ENCODE measurements at places on chromosomes 2 and 18.

- DNase-seq: no peak
These were observed 78.3 kb downstream of the TMEM163 start for GRCh38 chr2:134640494-134640893.

- DNase-seq: no peak
These were observed 31.0 kb upstream of the GALR1 start for GRCh38 chr18:77218642-77219041.

GRCh38 chr18:9714266-9715087 is 6.4 kb downstream of the RAB31 start:
- DNase-seq: no peak

DNA sequence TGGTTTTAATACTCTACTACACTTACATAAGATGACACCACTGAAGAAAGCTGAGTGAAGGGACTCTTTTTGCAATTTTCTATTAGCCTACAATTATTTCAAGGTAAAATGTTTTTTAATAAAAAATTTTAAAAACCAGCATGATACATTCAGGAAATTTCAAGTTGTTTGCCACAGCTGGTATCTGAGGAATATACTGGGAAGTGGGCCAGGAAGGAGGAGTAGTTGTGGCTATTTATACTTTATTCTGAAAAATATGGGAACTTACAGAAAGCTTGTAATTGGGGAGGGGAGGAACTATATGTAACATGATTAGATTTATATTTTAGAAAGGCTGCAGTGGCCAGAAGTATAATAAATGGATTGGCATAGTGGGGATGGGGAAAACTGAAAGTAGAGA is 40.8 kb downstream of the WDR35 start:
- no peak for DNase-seq

DNA sequence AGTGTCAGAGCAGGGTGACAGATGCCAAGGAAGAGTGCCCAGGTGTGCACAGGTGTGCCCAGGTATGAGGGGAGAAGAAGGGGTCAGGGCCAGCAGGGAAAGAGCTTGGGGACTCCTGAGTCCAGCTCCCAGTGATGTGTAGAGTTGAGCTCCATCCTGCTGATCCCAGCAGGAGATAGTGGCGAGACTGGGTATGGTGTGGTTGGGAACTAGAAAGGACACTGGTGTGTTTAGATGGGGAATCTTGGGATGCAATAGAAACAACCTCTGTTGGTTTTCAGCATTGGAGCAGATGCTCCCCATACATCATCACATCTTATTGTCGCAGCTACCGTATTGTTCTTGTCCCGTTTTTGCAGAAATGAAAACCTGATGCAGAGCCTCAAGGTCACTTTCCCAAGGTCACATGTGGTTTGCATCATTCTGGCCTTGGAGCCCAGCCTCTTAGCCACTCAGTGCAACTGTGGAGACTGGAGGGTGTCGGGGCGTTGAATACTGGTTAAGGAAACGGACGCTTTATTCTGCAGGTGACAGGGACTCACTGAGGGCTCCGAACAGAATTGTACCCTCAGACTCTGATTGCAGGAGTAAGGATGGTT is 166.7 kb downstream of the AGAP1 start:
- DNase-seq: no peak

GRCh38 chr2:64852771-64853241 is 136.4 kb upstream of the SLC1A4 start:
- no peak for DNase-seq

DNA sequence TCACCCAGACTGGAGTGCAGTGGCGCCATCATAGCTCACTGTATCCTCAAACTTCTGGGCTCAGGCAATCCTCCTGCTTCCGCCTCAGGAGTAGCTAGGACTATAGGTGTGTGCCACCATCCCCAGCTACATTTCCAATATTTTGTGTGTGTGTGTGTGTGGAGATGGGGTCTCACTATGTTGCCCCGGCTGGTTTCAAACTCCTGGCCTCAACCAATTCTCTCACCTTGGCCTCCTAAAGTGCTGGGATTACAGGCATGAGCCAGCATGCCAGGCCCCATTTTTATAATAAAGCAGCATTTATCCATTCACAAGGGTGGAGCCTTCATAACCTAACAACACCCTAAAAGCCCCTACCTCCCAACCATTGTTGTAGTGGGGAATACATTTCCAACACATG is 52.5 kb upstream of the DTNB start:
- no peak for DNase-seq

GRCh38 chr2:212863185-212863588 is 288.2 kb downstream of the IKZF2 start:
- DNase-seq: no peak

- no peak for DNase-seq
These were observed 8.9 kb upstream of the SCG2 start for GRCh38 chr2:223611061-223611460.

DNA sequence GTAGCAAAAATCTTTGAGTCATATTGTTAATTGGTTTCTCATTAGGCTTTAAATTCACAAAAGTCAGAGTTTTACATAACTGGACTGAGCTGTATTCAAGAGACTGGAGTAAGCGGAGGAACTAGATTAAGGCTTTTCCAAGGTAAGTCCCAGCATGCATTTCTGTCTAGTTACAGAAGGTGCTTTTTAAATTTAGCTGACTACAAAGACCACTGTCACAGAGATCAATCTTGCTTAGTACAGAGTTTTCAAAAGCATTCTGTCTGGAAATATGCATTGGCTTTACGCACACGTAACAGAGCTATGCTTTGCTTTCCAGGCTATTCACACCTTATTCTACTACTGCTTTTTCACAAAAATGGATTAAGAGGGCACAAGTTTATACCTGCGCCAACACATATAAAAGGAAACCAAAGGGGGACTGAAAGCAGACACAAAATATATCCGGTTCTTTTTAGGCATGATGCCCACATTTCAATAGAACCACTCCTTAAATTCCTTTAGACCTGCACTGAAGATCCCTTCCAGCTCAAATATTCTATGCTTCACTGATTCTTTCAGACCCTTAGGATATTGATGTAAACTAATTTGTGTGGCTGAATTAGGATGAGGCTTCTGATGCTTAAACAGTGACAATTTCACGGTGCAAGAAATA is 560.7 kb upstream of the CRIM1 start:
- no peak for DNase-seq

DNA sequence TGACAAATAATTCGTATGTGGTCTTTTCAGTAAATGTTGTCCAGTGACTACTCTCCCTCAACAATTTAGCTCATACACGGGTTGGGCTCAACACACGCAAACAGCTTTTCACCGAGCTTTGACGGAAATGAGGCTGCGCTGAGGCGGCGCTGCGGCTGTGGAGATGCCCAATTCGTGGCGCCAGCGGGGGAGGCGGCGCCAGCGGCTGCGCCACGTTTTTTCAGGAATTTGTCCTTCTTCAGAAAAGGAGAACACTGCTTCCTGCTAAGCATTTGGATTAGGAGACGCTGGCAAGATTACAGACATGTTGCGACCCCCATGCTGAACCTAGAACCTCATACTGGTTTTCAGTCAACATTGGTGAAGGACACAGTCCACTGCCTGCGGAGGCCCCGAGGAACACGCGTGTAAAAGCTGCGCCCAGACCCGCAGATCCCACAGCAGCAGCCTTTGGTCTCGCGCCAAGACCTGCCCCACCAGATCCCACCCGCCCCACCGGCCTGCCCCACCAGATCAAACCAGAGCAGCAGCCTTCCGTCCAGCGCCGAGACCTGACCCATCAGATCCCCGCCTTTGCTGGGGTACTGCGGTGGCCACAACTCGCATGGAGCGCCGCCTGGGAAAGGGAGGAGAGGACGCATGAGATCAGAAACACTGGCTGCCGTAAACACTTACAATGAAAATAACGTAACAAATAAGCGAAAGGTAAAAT is 173.8 kb downstream of the TMEM18 start:
- DNase-seq: no peak

- no peak for DNase-seq
These were observed 31.9 kb upstream of the RPIA start for GRCh38 chr2:88659538-88659915.

DNA sequence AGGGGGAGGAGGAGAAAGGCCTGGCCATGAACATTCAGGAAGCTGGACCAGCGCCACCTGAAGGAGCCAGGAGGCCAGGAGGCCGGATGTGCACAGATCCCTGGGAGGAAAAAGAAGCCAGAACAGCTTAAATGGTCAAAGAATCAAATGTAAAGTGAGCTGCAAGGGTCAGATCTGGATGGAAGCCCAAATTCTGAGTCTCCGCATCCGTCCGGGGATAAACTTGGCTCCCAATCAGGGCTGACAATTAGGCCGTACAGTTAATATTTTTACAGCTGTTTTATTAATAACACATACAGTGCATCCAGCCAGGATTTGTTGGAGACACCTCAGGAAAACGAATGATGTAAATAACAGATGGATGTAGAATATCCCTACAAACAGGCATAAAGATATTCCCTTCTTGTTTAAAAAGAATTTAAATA is 495.1 kb upstream of the TCF4 start:
- DNase-seq: peak; percentile 90

DNA sequence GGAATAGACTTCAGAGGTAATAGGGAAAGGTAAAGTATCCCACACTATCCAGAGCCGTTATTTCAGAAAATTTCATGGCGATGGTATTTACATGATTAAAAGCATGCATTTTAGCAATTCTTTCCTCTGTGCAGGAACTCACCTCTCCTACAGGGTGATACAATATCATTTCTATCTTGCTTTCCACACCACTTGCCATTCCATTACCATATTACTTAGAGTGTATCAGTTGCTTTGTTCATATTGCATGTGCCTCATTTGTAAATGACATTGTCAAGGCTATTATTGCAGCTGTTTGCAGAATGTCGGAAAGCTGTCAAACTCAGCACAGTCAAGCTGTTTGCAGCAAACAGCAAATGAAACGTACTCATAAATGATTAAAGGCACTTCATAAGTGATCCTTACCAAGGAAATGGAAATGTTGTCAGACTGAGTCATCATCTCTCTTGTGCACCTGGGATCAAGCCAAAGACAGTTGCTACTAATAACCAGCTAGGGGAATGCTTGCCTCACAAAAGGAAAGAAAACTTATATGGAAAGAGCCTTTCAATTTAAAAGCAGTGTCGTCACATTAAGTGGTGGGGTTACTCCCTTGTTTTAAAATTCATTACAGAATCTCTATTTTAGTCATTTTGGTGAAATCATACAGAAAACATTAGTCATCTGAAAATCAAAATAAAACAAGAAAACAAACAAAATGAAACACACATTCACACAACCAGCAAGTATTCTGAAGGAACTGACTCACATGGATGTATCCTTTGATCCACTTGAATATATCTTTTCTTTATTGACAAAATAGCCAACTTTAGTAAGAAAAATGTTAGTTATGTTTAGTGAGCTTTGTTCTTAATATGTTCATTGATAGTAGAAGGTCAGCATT is 1064.1 kb upstream of the CNTNAP5 start:
- no peak for DNase-seq

DNA sequence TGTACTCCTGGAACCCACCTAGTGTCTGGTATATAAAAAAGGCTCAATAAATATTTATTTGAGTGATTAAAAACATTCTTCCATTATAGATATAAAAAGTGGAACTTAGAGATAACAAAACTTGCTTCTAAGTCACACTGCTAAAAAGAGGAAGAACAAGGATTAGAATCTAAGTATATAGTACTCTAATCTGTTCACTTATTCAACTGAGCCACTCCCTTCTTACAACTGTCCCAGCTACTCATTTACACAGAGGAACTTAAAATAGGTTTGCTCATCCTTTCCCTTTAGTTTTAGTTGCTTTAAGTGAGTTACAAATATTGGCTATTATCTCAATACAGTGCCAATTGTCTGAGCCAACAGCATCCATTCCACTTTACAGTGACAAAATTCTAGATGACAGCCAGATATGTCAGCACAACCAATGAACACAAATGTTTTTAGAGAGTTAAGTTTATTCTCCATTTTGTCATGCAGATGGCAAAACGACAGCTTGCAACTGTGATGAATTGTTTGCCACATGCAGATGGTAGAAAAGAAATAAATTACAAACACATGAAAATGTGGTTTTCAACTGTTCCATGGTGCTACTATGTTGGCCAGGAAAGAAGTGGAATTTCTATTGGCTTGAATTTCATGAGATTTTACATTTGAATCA is 280.7 kb upstream of the ZC3H15 start:
- no peak for DNase-seq

GRCh38 chr2:18651842-18652774 is 62.7 kb upstream of the NT5C1B start:
- no peak for DNase-seq

GRCh38 chr2:14977021-14977420 is 344.5 kb downstream of the LRATD1 start:
- DNase-seq: no peak

GRCh38 chr2:163997466-163997865 is 261.7 kb upstream of the FIGN start:
- DNase-seq: no peak

- no peak for DNase-seq
These were observed 473.6 kb downstream of the NUP35 start for GRCh38 chr2:183597841-183598240.

- DNase-seq: peak; percentile 78
These were observed 122.8 kb downstream of the LYPD1 start for GRCh38 chr2:132547090-132547687.

DNA sequence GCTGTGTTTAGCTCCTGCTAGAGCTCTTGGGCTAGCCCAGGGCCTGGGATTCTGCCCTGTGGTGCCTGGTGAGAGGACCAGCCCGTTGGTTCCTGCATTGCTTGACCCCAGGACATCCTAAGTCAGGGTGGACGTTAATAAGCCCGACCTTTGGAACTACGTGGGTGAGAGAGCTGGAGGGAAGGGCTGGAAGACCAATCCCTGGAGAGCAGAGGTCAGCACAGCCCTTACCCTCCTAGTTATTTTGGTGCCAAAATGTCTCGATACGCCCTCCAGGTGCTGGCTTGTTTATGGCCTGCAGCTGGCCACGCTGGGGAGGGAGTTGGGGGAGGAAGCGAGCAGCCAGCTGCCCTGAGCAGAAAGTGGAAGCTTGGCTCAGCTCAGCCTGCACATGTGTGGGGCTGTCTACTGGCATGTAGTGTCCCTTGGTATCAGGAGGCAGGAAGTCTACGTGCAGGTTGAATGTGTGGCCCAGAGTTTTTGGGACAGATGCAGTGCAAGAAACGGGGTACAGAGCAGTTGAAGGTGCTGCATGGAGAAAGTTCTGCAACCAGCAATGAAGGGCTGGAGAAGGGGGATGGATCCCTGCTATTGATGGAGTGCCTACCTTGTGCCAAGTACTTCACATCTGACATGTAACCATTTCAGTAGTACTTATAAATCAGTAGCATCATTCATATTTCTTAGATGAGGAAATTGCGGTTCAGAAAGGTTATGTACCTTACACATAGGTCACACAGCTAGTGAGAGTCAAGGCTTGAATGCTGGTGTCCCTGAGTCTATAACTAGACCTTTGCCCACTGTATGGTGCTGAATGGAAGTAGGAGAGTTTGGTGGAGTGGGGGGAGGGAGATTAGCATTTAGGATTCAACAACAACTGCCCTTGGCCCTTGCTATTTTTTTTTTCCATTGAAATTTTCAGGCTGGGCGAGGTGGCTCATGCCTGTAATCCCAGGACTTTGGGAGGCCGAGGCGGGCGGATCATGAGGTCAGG is 5.0 kb upstream of the DGKD start:
- no peak for DNase-seq

- no peak for DNase-seq
These were observed 47.3 kb downstream of the ROCK1 start for GRCh38 chr18:21064347-21064746.

- no peak for DNase-seq
These were observed 10.9 kb downstream of the STARD7 start for GRCh38 chr2:96197546-96198255.

GRCh38 chr2:227888289-227888688 is 16.9 kb downstream of the DAW1 start:
- no peak for DNase-seq

GRCh38 chr2:73992036-73992435 is 7.3 kb downstream of the TET3 start:
- DNase-seq: no peak

GRCh38 chr2:173740639-173741038 is 224.5 kb downstream of the SP3 start:
- no peak for DNase-seq
